GM23338 (cell line): ENCODE measurements at places on chromosomes 5 and 9. TPM values are rescaled to one million over a fixed set of nuclear protein-coding genes. Genes with fewer than 3 reads are reported as not detected.
A peak's percentile ranks its signal among the peaks of the same experiment; 100 is the strongest.

The AK8 gene
- 0.70 and 0.78 TPM in 2 replicates for polyA plus RNA-seq

The ARID3C gene
- polyA plus RNA-seq: not detected in 2 replicates

The FCN2 gene
- polyA plus RNA-seq: not detected in 2 replicates

The DAB2 gene
- polyA plus RNA-seq: 6.0 and 6.4 TPM in 2 replicates

The FUT7 gene
- polyA plus RNA-seq: not detected in 2 replicates

The SGTB gene
- 6.4 and 8.0 TPM in 2 replicates for polyA plus RNA-seq

The PCDHGA3 gene
- polyA plus RNA-seq: 0.28 and 0.63 TPM in 2 replicates

The RLN2 gene
- 9.5 and 10.6 TPM in 2 replicates for polyA plus RNA-seq

The CTNND2 gene
- 4.3 and 5.1 TPM in 2 replicates for polyA plus RNA-seq

- no peak for DNase-seq
Observed at GRCh38 chr5:126536874-126537273, 58.1 kb downstream of the ALDH7A1 start.

DNA sequence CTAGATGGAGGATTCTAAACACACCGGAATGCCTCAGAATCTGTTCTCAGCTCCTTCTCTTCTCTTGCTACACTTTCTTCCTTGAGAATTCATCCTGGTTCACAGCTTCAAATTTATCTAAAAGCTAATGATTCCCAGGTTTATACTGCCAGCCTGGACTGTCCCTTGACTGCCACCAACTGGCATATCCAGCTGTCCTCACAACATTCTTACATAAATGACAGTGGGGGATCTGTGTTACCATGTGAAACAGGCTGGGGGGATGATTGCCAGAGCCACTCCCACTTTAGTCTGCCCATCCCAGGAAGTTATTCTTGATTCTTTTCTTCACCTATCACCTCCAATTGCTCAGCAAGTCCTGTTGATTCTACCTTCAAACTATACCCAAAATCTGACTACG is 27.2 kb upstream of the ZFR start:
- peak; percentile 16 for DNase-seq

DNA sequence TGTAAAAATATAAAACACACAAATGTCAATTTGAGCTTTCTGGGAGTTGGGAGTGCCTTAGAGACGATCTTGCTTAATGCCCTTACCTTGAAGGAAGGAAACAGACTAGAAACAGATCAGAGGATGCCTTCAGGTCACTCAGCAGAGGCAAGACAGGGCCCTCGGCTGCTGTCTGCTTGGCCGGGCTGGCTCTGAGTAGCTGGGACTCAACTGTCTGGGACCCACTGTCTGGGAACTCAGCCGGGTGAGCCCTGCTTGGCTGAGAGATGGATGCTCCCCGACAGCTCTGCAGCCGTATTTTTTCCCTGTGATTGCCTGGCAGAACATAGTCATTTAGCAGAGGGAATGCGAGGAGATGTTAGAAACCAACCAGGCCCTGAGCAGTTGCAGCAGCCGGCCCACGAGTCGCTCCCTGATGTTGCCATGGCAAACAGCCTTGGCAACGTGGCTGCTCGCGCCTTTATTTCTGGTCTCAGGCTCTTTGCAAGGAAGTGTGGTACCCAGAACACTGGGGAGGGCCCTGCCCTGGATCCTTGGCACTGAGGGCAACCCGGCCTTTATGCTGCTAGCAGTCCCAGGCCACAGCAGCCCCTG is 10.9 kb downstream of the PPARGC1B start:
- no peak for DNase-seq

DNA sequence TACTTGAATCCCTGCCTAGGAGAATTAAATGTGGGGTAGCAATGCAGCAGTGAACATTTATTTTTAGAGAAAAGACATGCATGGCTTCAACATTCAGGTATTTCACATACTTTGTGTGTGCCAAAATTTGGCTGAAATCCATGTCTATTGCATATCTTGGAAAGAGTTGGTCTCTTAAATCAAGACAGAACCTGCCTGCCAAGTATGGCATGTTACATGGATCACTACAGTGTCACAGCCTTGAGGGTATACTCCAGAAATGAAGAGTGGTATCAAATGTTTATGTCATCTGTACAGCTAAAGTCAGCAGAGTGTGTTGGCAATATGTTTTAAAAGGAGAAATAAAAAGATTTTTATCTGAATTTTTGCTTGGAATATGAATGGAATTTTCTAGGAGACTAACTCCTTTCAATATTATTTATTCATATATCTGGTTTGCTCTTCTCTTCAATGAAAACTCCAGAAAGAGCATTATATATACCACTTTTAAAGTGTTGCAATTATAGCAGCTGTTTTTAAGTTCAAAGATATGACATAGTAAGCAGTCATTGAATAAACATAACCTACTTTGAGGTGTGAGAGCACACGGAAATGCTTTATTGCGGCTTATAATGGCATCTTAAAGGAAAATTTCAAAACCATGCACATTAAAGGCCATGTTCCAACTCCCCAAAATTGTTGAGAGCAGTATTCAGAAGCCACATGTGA is 95.4 kb upstream of the MINAR2 start:
- DNase-seq: no peak

GRCh38 chr9:134466869-134467616 is 140.8 kb downstream of the RXRA start:
- DNase-seq: peak; percentile 48

- no peak for DNase-seq
Observed at GRCh38 chr5:99368726-99369125, 439.9 kb upstream of the CHD1 start.

GRCh38 chr5:40983781-40984180 is 74.5 kb downstream of the C7 start:
- DNase-seq: no peak

DNA sequence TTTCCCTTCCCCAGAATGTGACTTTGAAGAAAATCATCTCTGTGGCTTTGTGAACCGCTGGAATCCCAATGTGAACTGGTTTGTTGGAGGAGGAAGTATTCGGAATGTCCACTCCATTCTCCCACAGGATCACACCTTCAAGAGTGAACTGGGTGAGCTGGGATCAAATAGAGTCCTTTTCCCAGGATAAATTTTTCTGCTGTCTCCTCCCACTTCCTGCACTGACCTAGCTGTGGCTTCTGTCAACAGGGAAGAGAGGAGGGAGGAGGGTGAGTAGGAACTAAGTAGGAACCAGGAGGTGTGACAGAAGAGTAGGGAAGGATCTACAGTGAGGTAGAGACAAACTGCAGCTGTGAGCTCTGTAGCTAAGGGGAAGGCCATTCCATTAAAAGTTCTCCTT is 69.3 kb downstream of the MAMDC2 start:
- DNase-seq: no peak

DNA sequence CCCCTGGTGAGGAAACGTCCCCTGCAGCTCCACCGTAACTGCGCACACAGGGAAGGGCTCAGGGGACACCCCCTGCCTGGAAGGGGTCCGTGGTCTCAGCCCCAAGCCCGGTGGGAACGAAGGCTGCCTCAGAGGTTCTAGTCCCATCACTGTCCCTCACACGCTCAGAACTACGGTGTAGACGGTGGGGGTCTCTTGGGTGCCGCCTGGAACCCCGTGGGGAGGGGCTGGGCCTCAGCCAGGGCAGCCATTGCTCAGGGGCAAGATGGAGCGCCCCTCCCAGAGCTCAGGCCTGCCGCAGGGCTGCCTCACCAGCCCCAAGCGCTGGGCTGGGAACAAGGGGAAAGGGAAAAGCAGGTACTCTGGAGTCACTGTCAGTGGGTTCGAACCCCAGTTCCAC is 2.9 kb downstream of the AGPAT2 start:
- no peak for DNase-seq

GRCh38 chr5:125584140-125584520 is 837.7 kb upstream of the ZNF608 start:
- DNase-seq: no peak

GRCh38 chr5:1406681-1407640 is 38.3 kb downstream of the SLC6A3 start:
- DNase-seq: no peak

DNA sequence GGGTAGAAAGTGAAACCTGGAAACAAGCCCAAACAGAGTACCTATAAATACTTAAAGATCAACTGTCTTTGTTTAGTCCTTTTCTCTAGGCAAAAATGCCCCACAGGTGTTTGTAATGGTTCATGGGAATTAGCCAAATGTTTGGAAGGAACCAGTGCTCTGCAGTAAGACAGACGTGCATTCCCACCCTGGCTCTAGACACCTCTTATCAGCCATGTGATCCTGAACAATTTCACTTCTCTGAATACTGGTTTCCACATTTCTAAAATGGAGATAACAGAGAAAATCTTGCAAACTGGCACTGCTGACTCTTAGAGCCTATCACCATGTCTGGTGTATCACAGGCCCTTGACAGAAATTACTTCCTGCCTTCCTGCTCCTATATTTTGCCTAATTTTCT is 30.0 kb downstream of the GLIS3 start:
- no peak for DNase-seq

DNA sequence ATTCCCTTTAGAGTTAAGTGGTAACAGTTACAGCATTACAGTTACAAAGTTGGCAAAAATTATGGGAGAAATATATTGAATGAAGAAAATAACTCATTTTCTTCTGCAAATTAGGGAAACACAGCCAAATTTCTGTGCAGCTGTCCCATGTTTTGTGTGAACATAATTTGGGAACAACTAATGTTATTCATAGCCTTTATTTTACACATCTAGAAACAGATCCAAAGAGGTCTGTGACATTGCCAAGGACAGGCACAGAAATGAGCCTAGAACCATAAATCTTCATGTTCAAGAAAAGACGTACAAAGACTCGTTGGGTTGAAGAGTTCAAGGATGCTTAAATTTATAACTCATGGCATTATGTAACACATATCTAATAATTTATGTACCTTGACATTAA is 114.1 kb upstream of the TXNDC8 start:
- DNase-seq: no peak

- no peak for DNase-seq
Observed at GRCh38 chr5:43386960-43387362, 25.2 kb downstream of the CCL28 start.

GRCh38 chr9:109238125-109238524 is 71.1 kb upstream of the FRRS1L start:
- no peak for DNase-seq

DNA sequence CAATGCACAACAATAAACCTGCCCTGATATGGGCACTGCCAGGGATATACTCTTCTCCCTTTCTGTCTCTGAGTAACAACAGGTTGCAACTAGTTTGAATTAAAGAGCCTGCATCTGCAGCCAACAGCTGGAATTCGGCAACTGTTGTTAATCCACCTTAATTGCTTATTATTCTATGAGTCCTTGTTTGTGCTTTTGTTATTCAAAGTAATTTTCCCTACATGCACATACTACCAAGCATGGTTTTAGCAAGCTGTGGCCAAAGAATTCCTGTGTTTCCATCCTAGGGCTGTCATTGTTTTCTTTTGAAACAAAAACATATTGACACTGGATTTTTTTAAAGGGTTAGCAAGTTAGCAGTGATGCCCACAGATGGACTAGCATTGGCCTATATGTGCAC is 171.5 kb downstream of the EFNA5 start:
- DNase-seq: peak; percentile 39

DNA sequence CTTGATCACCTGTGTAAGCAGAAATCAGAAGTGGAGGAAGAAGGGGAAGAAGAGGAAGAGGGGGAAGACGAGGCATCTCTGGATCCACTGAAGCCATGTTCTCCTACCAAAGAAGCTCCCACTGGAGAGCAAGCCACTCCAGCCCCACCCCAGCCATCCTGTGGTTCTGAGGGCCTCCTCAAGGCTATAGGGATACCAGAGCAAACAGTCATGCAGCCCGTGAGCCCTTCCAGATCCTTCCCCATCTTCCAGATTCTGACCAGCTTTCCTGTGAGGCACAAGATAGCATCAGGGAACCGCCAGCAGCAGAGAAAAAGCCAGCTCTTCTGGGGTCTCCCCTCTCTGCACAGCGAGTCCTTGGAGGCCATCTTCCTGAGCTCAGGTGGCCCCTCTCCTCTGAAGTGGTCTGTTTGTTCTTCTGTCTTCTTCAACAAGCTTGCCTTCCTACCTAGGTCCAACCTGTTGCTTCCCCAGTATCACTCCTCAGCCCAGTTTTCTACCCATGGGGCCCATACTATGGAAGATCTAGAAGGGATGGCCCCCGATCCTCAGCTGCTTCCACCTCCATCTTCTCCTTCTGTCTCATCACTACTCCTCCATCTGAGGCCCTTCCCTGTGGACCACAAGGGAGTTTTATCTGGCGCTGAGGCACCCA is 29.4 kb downstream of the VCP start:
- no peak for DNase-seq

DNA sequence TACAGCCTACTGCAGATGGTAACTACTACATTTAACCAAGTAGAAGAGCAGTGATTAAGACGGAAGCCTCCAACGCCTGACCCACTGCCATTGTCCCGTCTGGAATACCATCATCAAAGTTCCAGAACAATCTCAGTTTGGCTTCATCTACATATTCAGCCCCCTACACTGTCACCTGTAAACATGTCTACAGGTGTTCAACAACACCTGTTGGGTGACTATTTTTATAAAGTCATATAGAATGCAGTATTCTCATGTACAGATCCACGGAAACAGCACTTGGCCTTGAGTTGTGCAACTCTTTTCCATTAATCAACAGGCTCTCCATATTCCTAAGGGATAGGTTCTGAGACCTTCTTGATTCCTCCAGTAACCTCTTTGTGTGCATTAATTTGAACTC is 53.3 kb upstream of the AGXT2 start:
- DNase-seq: no peak

DNA sequence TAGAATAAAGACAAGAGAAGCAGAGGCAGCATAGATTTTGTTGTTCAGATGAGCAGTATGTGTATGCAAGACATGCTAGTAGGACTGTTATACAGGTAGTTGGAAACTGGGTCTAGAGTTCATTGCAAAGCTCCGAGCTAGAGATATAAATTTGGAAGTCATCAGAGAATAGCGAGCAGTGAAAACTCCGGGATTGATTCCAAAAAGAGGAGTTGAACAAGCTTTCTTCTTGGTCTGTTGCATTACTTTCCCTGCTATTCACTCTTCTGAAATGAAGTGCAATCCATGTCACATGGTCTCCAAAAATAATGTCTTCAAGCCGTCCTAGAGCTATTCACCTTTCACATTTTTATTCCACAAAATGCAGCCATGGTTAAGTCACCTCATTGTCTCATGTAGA is 67.9 kb upstream of the ZNF462 start:
- no peak for DNase-seq

- DNase-seq: no peak
Observed at GRCh38 chr9:32558408-32558934, 6.1 kb upstream of the TOPORS start.

GRCh38 chr5:112548246-112548881 is 129.3 kb upstream of the EPB41L4A start:
- DNase-seq: no peak

GRCh38 chr5:115952588-115952987 is 9.7 kb upstream of the LVRN start:
- no peak for DNase-seq

DNA sequence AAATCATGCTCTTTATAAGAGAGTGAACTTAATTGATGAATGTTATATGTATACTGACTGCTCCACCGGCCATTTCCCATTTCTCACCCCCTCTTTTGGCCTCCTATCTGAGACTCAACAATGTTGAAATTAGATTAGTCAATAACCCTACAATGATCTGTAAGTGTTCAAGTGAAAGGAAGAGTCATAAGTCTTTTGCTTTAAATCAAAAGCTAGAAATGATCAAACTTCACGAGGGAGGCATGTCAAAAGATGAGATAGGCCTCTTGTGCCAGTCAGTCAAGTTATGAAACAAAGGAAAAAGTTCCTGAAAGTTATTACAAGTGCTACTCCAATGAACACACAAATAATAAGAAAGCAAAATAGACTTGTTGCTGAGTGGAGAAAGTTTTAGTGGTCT is 83.1 kb downstream of the NLN start:
- no peak for DNase-seq

- DNase-seq: peak; percentile 83
Observed at GRCh38 chr5:134132372-134133187, 18.1 kb downstream of the TCF7 start.

GRCh38 chr9:93713716-93714115 is 137.3 kb downstream of the PHF2 start:
- no peak for DNase-seq
